Activated CD4-positive, alpha-beta memory T cell treated with anti-CD3 and anti-CD28 coated beads for 36 hours (primary cell): ENCODE measurements at places on chromosomes 2 and 18. TPM values are rescaled to one million over a fixed set of nuclear protein-coding genes. Genes with fewer than 3 reads are reported as not detected.

GRCh38 chr18:61865466-61866175, 27.2 kb downstream of the RNF152 start:
- no peak overlapping the region for H3K27ac ChIP-seq
- no peaks in the 10 kb centered on the region for H3K4me1 ChIP-seq
- no peaks in the 10 kb centered on the region for H3K27me3 ChIP-seq
- no peaks in the 10 kb centered on the region for H3K36me3 ChIP-seq

GRCh38 chr2:164302786-164303185, 318.5 kb downstream of the GRB14 start:
- H3K4me3 ChIP-seq: no peak overlapping the region
- H3K27ac ChIP-seq: no peak overlapping the region
- H3K36me3 ChIP-seq: no peaks in the 10 kb centered on the region
- DNase-seq: no peak
- H3K4me1 ChIP-seq: no peaks in the 10 kb centered on the region

Gene MLPH
- total RNA-seq: not detected

GRCh38 chr2:121038431-121038830, 246.6 kb downstream of the TFCP2L1 start:
- H3K27me3 ChIP-seq: no peaks in the 10 kb centered on the region
- no peaks in the 10 kb centered on the region for H3K4me1 ChIP-seq
- H3K27ac ChIP-seq: no peak overlapping the region
- H3K4me3 ChIP-seq: no peak overlapping the region

Gene SFXN5
- 7.6 TPM for total RNA-seq
